CD4-positive, CD25-positive, alpha-beta regulatory T cell (primary cell): ENCODE measurements at places on chromosomes 5 and 9. TPM values are rescaled to one million over a fixed set of nuclear protein-coding genes. Genes with fewer than 3 reads are reported as not detected.

GRCh38 chr9:99451112-99451606 lies 229.1 kb downstream of the SEC61B start:
- no peak for DNase-seq

DNA sequence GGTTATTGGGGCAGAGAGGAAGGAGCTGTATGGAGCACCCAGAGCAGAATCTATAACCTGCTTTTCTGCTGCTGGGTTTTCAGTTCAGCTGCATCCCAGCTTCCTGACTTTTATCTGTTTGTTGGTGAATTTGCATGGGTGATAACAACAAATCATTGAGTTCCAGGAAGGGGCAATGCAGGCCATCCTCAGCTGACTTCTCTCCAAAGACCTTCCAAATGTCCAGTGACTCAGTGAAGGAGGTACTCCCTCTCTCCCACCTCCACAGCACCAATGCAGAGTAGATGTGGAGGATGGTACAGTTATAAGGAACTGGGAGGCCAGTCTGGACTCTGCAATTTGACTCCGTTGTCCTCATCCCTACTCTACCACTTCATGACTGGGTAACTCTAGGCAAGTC lies 1.6 kb upstream of the TXN start:
- DNase-seq: no peak

The PCDHA12 gene
- not detected for total RNA-seq

GRCh38 chr5:169435506-169436229 lies 134.7 kb upstream of the SLIT3 start:
- no peak for DNase-seq

DNA sequence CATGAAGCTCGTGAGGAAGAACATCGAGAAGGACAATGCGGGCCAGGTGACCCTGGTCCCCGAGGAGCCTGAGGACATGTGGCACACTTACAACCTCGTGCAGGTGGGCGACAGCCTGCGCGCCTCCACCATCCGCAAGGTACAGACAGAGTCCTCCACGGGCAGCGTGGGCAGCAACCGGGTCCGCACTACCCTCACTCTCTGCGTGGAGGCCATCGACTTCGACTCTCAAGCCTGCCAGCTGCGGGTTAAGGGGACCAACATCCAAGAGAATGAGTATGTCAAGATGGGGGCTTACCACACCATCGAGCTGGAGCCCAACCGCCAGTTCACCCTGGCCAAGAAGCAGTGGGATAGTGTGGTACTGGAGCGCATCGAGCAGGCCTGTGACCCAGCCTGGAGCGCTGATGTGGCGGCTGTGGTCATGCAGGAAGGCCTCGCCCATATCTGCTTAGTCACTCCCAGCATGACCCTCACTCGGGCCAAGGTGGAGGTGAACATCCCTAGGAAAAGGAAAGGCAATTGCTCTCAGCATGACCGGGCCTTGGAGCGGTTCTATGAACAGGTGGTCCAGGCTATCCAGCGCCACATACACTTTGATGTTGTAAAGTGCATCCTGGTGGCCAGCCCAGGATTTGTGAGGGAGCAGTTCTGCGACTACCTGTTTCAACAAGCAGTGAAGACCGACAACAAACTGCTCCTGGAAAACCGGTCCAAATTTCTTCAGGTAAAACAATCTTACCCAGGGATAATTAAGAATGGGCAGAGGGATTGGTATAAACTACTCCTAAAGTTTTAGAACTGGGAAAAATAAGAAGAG lies 12.9 kb downstream of the ITGA1 start:
- DNase-seq: peak; percentile 33

The NEUROG1 gene
- total RNA-seq: not detected

DNA sequence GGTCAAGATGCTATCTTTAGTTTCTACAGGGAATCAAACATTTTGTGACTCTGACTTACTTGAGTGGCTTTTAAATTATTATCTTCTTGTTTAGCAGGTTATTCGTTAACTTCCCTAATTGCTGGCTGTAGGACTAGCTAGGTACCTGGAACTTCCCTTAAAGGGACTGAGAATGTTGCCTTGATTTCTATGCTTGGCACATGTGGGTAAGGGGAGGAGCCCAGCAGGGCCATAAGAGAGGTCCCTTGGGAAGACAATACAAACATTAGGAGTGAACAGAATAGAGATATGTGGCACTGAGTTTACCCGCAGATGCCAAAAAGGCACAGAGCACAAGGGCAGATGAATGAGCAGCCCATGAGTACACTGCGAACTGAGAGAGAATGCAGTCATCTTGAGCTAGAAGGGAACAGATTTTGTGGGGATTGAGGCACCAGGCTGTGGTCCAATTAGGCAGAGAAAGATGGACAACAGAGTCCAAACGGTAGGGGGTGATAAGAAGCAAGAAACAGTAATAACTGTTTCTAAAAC lies 9.8 kb downstream of the CKMT2 start:
- DNase-seq: no peak

DNA sequence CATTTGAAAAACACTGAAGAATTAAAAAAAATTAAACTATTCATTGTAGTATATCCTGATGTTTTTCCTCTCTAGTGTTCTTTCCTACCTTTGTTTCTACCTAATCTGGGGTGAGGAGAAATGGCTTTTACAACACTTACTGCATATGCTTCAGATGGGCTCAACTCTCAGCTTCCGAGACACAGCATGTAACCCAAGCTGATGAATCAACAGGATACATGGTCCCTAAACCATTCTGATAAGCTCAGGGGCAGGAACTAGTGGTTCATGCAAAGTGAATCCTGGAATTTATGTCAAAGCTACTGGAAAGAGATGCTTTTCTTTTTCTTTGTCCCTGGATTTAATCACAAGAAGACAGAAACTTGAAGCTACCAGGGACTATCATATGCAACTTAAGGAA lies 672.5 kb upstream of the RORB start:
- DNase-seq: no peak

The TNFAIP8 gene
- total RNA-seq: 120 TPM

GRCh38 chr5:136484808-136485325 lies 119.5 kb upstream of the TRPC7 start:
- no peak for DNase-seq

DNA sequence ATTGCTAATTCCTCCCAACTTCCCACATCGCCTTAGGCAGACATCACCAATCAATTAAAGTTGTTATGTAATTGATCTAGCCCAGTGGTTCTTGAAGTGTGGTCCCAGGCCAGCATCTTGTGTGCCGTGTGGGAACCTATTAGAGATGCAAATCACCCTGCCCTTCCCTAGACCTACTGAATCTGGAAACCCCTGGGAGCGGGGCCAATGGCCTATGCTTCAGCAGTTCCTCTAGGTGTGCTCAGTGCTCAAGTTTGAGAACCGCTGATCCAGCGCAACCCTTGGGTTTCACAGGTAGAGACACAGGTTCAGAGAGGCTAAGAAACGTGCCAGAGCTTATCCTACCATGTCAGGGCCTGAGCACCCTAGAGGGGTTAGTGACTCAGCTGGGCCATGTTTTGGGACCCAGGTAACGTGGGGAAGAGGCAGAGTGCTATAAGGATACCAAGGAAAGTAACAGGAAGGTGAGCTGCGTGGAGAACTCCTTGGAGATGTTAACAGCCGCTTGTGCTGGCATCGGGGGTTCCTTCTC lies 4.4 kb downstream of the SLC34A1 start:
- no peak for DNase-seq

The TMEM215 gene
- not detected for total RNA-seq

- no peak for DNase-seq
These were observed 40.9 kb upstream of the SARDH start for GRCh38 chr9:133779081-133779480.

The WDR38 gene
- not detected for total RNA-seq

DNA sequence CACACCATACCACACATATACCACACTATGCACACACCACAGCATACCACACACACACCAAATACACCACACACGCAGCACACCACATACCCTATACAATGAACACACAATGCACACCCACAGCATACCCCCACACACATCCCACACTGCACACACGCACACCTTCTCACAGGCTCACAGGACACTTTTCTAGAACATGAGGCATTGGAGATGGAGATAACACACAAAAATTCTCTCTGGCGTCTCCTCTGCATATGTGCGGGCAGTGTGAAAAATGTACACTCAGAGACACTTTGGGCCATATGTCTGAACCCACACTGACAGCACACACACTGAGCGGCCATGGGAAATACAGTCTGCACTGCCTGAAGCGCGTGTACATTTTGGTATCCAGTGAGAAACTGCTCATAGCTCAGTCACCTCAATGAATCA lies 278.1 kb downstream of the GADD45G start:
- DNase-seq: no peak

The SLC36A3 gene
- total RNA-seq: not detected

DNA sequence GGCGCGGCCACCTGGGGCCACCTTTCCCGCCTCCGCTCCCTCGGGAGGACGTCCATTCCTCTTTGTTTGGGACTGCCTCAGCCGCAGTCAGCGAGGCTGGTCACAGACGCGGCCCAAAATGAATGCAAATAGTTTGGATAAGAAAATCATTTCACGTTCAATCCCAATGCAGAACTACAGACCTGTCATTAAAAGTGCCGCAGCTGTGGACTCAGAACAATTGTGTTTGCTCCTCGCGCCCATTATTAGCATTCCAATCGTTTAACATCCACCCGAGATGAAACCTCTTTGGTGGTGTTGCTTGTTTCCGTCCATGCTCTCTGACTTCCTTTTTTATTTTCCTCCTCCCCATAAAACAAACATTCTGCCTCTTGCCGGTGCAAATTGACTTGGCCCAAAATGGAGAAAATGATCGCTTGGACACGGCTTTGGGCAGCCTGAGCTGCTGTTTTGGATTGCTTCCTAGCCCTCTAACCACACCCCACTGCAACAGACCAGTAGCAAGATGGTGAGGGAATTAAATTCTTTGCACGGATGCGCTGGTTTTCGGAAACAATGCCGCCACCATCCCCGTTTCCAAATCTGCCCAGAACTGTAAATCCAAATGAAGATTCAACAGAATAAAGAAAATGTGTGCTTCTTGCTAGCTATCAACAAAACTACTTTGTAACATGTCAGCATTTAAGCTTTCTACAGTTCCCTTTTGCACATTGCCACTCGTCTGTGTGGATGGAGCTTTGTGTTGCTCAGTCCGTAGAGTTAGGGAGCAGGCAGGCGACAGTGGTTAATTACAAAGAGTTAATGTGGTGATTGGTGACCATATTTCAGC lies 784 bp downstream of the NLN start:
- no peak for DNase-seq

The CKMT2 gene
- total RNA-seq: not detected

The PCSK5 gene
- 2.0 TPM for total RNA-seq

GRCh38 chr5:6450319-6450833 lies 1.7 kb downstream of the UBE2QL1 start:
- no peak for DNase-seq
